Stimulated activated CD8-positive, alpha-beta memory T cell treated with anti-CD3 and anti-CD28 coated beads, Interleukin-7, amount 100 ng/mL, for 1 hour (primary cell): ENCODE measurements at places on chromosomes 7 and 10.

- no peak for DNase-seq
Observed at GRCh38 chr7:22635349-22635748, 91.7 kb upstream of the IL6 start.

- DNase-seq, result no peak
Observed at GRCh38 chr7:130387628-130388403, 7.5 kb downstream of the CPA1 start.

GRCh38 chr10:52229291-52229931 is 84.7 kb upstream of the DKK1 start:
- DNase-seq, result no peak

DNA sequence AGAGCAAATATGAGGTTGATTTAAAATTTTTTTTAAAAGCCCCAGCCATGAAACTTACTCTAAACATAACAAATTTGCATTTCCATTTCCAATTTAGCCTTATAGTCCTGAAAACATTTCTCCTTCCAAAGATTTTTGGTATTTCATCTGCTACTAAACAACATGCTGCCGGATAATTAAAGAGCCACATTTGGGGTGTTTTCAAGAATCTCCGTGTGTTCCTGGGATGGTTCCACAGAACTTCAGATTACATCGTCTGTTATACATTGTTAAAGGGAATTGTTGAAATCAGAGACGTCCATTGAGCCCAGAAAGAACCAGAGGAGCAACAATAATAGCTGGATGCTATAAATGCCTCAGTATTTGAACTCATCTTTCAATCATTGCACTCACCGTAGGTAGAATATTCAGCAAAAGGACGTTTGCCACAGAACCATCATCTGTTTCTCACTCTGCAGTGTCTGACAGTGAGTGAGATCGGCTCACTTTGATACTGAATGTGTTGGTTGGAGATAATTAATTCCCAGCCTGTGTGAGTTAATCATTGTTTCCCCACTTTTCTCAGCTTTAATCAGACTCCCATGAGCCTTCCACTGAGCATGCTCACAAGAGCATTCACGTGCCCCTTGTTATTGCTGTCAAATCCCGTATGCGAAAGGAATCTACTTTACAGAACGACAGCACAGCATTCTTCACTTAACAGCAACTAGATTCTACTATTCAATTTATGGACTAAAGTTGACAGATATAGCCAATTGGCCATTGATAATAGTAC is 128.4 kb upstream of the PALS2 start:
- no peak for DNase-seq

GRCh38 chr7:35537067-35538023 is 157.6 kb downstream of the HERPUD2 start:
- DNase-seq, result peak; percentile 65

DNA sequence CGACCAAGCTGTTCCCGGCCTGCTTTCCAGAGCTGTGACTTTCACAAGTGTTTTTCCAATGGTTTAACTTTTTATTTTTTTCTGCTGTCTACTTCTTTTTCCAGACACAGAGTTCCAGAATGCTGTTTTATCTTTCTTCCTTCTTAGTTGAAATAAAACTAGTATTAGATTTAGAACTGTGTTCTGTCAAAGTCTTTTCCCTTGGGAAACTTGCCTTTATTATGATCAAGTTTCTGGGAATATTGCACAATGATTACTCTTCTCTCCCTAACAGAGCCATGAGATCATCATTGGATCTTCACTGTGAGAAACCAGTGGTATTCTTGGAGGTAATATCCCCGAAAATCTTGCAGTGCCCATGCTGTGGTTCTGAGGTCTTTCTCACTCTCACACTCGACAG is 104.9 kb upstream of the KCND2 start:
- DNase-seq, result no peak

DNA sequence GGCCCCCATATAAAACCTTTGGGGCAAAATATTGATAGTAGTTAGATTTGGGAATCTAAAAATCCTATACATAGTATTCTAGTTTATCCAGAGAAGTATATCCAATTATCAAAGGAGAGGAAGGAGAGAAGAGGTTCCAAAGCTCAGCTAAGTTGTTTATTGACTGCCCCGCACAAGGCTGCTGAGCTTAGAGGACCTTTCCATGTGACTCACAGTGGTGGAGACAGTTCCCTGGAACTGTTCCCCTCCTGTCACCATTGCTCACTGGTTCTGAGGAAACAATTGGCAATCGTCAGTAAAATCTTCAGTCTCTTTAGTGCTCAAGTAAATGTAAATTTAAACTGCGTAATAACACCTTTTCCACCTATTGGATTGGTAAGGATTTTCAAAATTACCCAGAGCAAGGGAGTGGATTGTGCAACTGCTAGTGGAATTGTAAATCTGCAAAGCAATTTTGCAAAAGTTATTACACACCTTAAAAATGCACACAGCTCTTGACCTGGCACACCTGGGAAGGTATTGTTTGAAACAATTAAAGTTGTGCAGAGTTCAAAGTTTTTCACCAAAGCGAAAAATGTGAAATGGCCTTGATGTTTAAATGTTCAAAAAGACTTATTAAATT is 63.1 kb downstream of the EEPD1 start:
- no peak for DNase-seq

DNA sequence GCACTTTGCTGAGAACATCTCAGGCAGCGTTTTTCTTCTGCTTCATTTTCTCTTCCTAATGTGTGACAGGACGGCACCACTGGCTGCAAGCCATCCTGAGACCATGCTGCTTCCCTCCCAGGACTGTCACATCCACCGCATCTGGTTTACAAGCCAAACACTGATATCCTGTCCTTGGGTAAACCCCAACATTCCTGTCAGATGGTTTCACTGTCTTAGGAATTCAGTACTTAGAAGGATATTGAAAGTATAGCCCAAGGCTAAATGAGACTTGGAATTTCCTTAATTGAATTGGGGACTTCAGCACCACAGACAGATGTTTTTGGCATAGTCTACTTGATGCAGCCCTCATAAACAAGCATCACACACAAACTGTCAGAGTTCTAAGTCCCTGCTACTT is 74.2 kb upstream of the PLXNA4 start:
- DNase-seq, result no peak

- DNase-seq, result no peak
Observed at GRCh38 chr10:86261941-86262687, 104.5 kb downstream of the GRID1 start.

DNA sequence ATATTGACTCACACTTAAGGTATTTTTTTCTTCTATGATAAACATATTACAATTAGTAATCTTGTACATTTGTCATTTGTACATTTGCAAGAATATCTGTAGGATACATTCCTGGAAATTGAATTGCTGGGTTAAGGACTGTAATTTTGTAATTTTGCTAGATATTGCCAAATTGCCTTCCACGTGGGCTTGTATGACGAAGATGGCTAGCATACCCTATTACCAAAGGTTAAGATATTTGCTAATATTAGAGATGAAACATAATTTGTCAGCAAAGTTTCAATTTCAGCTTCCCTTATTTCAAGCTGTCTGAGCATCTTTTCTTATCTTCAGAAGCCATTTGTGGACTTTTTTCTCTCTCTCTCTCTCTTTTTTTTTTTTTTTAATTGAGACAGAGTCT is 1.0 kb upstream of the LYZL2 start:
- DNase-seq, result no peak

DNA sequence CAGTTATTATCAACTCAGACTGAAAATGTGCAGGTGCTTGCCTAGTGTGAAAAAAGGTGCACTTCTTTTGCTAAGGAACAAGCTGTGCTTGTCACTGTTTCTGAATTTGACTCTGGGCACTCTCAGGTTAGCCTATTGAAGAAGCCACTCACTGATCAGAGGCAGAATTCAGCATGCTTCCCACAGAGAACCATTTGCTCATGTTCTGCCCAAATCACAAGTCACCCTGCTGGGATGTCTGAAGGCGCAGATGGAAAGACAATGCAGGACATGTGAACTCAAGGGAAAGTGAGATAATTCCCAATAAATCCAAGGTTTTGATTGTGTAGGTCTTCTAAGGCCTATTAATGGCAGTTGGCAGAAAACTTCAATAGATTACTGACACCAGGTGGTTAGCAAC is 47.8 kb upstream of the CSTF2T start:
- no peak for DNase-seq

DNA sequence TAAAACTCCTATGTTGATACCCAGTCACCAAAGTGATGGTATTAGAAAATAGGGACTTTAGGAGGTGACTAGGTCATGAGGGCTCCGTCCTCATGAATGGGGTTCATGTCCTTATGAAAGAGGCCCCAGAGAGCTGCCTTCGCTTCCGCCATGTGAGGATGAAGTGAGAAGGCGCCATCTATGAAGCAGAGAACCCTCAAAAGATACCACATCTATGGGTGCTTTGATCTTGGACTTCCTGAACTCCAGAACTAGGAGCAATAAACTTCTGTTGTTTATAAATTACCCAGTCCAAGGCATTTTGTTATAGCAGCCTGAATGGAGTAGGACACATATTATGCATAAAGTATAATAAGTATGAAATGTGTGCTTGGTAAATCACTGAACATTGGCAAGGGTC is 8.1 kb upstream of the PDSS1 start:
- no peak for DNase-seq

- DNase-seq, result no peak
Observed at GRCh38 chr7:138890499-138891445, 90.4 kb downstream of the KIAA1549 start.

- no peak for DNase-seq
Observed at GRCh38 chr7:48938539-48939295, 14.4 kb downstream of the CDC14C start.

DNA sequence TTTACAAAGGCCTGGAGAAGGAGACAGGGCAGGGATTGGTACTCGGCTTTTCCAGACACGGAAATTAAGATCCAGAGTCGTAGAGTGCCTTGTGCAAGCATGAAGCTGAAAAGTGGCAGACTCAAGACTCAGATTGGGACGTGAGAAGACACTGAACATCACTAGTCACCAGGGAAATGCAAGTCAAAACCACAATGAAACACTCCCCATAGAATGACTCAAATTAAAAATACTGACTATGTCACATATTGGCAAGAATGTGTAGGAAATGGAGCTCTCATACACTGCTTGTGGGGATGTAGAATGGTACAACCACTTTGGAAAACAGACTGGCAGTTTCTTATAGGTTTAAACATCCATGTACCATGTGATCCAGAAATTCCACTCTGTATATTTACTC is 472.0 kb downstream of the RPS24 start:
- no peak for DNase-seq

GRCh38 chr10:43333653-43334052 is 37.8 kb upstream of the FXYD4 start:
- DNase-seq, result no peak

- DNase-seq, result no peak
Observed at GRCh38 chr10:24603333-24603732, 120.4 kb downstream of the ARHGAP21 start.

DNA sequence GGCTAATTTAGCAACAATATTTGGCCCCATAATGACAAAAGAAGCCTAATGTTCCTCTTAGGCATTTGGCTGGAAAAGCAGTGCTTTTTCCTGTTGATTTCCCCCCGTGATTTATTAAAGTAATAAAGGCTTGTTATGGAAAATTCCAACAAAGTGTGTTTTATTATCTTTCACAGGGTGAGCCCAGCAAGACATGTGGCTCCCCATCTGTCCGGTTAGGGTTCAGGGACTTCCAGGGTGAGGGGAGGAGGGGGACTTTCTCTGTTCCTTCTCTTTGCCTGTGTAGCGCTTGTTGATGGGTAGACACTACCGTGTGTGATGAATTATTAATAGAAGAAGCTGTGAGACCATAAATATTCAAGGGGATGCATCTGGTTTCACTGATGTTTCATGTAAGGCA is 39.0 kb downstream of the HTR5A start:
- no peak for DNase-seq

DNA sequence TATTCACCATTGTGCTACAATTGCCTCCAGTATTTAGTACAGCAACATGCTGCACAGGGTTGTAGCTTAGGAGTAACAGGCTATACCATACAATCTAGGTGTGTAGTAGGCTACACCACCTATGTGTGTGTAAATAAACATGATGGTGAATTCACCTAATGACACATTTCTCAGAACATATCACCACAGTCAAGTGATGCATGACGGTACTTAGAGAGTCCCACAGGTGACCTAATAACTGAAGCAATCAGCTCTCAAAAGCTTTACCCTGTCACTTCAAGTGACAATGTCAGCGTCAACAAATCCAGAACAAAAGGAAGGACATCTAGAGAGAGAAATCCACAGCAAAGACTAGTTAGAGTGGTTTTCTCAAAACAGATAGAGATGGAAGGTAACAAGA is 38.8 kb downstream of the CCNJ start:
- no peak for DNase-seq

- DNase-seq, result no peak
Observed at GRCh38 chr10:122097935-122098334, 109.0 kb downstream of the TACC2 start.

- DNase-seq, result no peak
Observed at GRCh38 chr10:32445036-32445435, 904 bp upstream of the CCDC7 start.

- no peak for DNase-seq
Observed at GRCh38 chr7:107167483-107168232, 1.1 kb upstream of the HBP1 start.

DNA sequence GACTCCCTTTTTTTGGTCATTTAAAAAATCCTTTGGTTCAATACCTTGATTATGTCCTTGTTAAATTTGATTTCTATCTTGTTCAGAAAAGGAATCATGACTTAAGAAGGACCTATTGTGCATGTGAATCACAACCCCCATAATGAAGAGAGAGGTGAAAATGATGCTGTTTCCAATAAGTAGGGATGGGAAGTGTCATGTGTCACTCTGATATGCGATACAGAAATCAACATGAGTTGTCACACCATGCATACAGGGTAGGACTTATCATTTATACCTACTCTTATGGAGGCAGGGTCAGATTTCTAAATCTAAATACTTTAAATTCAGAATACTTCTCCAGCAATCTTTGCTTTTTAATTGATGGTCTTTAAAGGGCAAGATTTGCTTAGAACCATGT is 19.4 kb upstream of the DLX6 start:
- DNase-seq, result no peak

- DNase-seq, result no peak
Observed at GRCh38 chr7:7489546-7489945, 46.1 kb downstream of the COL28A1 start.

DNA sequence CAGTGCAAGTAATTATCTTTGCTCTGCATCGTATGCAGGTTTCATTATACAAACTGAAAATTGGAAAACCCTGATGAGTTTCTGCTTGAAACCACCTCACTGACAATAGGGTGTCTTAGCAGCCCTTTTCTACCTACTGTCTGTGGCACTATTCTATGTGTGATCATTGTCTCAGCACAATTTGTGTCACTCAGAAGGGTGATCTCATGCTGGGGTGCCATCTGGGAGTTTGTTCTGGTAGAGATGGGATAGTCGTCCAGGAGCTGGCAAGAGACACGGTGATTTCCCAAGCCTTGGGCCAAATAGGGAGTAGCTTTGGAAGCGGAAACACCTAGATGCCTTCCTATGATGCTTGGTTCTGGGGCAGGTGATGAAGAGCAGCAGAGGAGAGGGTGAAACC is 186.3 kb downstream of the FRMD4A start:
- DNase-seq, result no peak
